ENCODE measurements at places on chromosomes 16 and 17.
A peak's percentile ranks its signal among the peaks of the same experiment; 100 is the strongest.

- DNase-seq = peak; percentile 62
These were observed 142.3 kb downstream of the ZFHX3 start for GRCh38 chr16:72905581-72905980.

DNA sequence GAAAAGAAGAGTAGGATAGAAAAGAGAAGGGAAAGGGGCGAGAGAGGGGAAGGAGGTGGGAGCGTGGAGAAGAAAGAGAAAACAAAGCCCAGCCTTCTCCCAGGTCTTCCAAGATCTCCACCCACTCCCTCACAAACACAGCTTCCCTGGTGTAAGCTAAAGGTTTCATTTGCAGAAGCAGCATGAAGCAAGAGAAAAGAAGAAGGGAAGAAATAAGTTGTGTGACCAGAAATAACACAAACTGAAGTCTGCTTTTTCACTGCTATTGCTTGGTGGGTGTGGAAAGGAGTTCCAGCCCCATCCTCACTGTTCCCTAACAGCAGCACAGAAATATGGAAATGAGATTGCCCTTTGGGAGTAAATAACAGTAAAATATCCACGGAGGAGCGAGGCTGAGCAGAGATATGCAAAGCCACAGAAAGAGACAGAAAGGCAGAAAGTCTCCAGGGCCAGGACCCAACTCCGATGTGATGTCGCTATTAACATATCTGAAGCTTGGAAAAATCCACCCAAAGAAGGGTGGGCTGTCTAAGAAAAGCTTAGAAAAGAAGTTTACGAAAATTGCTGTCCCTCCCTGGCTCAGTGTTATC is 10.3 kb upstream of the GAS7 start:
- no peak for DNase-seq

DNA sequence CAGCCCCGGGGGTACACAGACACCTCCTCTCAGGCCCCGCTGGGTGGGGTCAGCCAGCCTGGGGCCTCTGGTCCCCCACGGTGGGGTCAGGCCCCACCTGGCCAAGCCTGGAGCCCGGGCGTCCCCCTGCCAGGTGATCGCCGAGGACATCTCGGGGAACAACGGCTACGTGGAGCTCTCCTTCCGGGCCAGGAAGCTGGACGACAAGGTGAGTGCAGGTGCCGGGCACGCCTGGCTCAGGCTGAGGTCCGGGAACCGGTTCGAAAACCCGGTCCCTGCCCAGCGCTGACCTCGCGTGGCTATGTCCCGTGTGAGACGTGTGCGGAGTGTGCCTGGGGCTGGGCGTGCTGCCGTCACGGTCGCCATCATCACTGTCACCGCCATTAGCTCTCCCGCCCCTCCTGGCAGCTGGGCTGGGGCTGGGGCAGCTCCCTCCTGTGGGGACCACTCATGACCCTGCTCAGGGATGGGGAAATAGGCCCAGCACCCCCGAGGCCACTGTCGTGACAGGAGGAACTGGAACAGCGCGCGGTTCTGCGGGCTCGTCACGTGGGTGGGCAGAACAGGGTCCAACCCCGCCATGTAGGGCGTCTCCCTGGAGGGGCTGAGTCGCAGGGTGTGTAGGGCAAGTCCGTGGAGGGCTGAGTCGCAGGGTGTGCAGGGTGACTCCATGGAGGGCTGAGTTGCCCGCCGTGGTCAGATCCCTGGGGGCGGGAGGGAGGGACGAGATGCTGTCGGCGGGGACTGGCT is 8.5 kb downstream of the CPNE7 start:
- DNase-seq = no peak

DNA sequence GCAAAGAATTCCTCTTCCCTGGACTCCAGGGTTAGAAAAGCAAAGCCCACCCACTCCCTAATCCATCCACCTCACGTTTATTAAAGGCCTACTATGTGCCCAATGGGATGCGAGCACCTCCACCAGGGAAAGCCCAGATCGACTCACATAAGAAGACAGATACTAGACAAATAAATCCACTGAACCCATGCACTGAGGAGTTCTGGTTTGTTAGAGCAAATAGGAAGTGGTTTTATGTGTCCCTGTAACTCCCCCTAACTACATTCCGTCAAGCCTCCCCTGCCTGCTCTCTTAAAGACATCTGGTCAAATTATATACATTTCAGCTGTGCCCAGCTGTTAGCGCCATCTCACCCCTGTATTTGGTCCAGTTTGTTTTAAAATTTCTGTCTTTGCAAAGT is 218.5 kb upstream of the RPL38 start:
- no peak for DNase-seq

DNA sequence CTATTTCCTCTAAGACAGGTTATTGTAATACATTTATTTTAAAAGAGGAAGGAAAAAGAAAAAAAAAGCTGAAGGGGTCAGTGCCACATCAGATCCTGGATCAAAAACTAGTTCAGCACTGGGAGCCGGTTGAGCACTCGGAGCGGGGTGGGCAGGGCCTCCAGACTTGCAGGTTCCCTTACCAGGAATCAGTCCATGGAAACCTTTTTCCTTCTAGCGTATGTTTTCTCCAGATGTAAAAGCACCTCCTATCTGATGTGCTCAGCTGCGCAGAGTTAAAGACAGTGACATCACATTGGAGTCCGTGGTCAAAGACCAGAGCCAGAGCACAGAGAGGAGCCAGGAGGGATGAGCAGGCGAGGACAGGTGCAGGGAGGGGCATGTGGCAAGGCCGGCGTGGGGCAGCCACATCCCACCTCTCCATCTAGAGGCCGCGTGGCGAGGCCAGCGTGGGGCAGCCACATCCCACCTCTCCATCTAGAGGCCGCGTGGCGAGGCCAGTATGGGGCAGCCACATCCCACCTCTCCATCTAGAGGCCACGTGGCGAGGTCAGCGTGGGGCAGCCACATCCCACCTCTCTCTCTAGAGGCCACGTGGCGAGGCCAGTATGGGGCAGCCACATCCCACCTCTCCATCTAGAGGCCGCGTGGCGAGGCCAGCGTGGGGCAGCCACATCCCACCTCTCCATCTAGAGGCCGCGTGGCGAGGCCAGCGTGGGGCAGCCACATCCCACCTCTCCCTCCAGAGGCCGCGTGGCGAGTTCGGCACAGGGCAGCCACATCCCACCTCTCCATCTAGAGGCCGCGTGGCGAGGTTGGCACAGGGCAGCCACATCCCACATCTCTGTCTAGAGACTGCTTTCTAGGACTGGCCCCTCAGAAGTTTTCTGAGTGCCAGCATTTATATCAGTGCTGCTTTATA is 166.8 kb upstream of the CHMP6 start:
- no peak for DNase-seq

GRCh38 chr16:27291722-27292240 is 22.0 kb upstream of the IL4R start:
- DNase-seq = no peak

DNA sequence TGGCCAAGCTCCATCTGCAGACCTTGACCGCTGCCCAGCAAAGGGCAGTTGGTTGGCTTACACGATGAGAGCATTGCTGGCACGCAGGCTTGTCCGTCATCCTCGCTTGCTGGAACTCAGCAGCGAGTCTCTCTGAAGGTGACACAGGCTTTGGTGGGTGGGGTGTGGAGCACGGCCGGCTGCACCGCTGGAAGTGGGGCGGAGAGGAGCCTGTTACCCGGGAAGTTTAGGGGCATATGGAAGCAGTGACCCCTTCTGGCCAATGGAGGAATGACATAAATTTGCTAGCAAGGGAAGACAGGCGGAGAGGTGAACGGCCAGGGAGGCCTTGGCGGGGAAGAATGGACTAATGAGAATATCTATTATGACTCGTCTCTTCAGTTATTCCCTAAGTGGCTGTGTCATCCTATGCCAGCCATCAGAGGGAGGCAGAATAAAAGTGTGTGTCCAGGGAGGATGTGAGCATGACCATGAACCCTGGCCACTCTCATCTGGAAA is 65.9 kb upstream of the SDK2 start:
- peak; percentile 45 for DNase-seq

DNA sequence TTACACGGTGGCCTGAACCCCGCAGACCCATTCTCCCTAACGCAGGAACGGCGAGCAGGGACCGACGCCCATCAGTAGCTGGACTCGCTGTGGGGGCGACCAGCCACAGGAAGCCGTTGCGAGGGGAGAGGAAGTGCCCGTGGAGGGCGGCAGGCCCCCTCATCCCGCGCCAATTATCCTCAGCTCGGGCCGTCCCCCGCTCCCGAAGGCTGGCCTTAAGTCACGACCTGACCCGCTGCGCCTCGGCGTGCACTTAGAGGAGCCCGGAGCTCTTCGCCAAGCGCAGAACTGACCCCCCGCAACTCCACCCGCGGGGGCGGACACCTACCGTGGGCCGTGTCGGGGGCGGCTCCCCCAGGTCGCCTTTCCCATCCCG is 401 bp downstream of the ARL16 start:
- no peak for DNase-seq

DNA sequence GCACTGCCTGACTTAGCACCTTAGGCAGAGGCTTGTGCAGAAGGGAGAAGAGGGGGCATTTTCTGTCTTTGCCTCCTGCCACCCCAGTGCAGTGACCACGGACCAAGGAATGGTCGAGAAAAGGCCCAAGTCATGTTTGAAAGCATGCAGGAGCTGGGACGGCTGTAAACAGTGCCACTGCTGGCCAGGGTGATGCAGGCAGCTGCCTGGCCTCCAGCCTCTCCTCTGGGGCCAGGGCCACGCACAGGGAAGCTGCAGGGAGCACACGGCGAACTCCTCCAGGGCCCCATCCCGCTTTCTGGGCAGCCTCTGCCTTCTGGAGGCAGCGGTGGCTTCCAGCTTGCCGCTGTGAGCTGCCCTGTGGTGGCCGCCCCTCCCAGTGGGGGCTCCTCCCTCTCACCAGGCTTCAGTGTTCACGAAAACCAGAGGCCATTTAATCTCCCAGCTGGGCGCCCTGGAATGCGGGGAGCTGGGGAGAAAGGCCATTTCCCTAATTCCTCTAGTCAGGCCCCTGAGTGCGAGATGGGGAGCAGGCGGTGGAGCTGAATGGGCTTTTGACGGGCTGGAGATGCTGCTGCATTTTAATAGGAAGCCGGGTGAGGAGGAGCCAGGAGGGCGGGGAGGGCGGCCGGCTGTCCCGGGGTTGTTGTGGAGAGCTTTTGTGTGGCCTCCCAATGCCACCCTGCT is 28.7 kb upstream of the DNAI2 start:
- DNase-seq = no peak

GRCh38 chr16:21628121-21628726 is 24.2 kb downstream of the IGSF6 start:
- peak; percentile 47 for DNase-seq

DNA sequence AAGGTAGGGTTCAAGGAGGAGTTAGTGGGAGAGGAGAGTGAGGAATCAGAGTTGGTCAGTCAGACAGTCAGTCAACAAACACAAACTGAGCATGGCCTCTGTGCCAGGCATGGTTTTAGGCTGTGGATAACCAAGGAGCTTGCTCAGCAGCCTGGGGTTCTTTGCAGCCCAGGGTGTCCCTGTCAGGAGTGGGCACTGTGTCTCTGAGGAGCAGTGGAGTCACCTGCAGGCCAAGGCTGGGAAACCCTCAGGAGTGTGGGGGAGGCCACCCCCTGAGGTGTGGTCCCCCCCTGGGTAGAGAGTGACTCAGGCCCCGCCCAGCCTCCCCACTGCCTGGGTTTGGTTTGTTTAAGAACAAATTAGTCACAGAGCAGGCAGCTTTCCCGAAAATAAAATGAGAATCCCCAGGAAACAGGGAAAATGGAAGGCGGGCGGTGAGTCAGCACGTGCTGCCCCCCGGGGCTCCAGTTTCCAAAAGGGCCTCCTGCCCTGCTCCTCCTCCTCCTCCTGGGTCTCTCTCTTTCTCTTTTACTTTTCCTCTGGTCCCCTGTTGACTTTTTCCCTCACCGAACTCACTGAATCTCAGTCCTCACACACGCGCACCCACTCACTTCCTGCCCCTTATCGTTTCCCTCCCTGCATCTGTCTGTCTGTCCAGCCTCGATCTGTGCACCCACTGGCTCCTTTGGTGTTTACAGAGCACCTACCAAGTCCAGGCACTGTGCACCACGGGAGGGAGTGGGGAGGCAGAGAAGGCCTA is 44.3 kb downstream of the SOCS3 start:
- DNase-seq = peak; percentile 89

- no peak for DNase-seq
These were observed 134.0 kb downstream of the SNX29 start for GRCh38 chr16:12110361-12111107.

DNA sequence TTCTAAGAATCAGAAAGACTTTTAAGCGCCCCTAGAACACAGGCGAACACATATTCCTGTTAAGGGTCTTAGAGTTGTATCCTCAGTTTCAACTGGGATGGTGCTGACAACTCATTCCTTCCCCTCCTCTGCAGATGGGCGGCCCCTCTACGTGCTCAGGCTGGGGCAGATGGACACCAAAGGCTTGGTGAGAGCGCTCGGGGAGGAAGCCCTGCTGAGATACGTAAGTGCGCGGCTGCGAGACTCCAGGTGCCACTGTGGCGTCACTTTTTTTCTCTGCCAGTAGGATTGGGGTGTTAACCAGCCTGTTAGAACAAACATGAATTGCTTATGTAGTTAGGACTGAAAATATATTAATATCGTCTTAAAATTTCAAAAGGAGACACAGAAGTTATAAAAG is 62.7 kb downstream of the SEC14L1 start:
- no peak for DNase-seq

DNA sequence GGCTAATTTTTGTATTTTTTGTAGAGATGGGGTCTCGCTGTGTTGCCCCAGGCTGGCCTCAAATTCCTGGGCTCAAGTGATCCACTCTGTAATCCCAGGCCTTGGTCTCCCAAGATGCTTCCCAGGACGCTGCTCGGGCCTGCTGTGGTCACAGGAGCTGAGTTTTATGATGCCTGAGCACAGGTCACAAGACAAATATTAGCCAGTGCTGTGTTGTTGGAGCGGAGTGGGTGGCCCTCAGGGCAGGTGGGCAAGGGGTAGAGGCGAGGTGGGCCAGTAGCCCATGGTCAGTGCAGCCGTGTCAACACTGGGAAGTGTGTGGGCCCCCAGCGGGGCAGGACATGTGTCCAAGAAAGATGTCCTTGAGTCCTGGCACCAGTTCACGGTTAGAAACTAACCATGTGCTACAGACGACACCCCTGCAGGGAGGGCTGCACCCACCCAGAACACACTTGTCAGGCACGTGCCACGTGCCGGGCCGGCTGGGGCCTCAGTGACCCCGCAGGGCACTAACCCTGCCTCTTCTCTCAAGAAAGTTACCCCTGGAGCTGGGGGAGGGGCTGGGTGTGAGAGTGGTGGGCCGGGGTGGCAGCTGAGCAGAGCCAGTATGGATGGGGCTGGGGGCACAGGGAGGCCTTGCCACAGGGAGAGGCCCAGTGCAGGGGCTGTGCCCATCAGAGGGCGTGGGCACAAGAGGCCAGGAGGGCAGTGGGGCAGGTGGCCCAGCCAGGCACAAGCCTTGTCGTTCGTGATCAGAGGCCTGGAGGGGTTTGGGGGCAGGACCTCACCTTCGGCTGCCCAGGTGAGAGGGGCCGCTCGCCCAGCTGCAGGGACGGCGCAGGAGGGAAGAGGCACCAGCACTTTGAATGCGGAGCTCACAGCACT is 103.1 kb upstream of the CHMP6 start:
- no peak for DNase-seq

GRCh38 chr17:82105882-82106687 is 8.0 kb upstream of the FASN start:
- peak; percentile 13 for DNase-seq

GRCh38 chr16:67428146-67428731 is 2.7 kb upstream of the HSD11B2 start:
- DNase-seq = no peak
